Pulmonary artery endothelial cell (primary cell): ENCODE measurements at places on chromosomes 16 and 17. TPM values are rescaled to one million over a fixed set of nuclear protein-coding genes. Genes with fewer than 3 reads are reported as not detected.

The SMTNL2 gene
- not detected in 2 replicates for total RNA-seq

The HS3ST3B1 gene
- 0.13 TPM in 1 of 2 replicates, not detected in the other for total RNA-seq

The HBA2 gene
- total RNA-seq = not detected in 2 replicates

The NEUROD2 gene
- not detected in 2 replicates for total RNA-seq

The LITAFD gene
- total RNA-seq = not detected in 2 replicates

DNA sequence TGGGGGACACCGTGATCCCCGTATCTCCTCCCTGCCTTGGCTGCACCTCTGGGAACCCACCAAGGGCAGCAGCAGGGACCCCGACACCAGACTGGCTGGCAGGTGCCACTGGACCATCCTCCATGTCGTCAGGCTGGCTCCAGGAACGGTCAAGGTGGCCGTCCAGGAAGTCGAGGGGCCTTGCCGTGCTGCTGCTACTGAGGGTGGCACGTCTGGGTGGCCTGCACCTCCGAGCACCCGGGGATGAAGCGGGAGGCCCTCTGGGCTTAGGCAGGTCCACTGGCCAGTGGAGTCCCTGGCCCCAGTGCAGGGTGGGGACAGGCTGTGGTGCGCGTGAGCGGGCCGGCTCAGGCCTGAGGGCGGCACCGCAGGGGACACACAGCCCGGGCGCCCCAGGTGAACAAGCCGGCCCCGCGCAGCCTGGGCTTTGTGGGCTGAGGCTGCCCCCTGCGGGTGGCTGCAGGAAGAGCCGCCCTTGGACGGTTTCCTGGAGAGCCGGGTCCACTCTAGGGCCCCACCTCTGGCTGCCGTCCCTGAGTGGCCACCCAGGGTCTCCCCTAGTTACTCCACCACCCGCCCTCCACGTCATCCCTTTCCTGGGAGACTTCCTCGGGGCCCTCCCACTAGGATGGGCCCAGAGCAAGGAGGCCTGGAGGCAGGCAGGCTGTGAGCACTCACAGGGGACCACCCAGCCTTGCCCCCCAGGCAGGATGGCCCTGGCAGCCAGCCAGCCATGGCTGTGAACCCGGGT, 42.8 kb upstream of the ZC3H18 start:
- DNase-seq = no peak

DNA sequence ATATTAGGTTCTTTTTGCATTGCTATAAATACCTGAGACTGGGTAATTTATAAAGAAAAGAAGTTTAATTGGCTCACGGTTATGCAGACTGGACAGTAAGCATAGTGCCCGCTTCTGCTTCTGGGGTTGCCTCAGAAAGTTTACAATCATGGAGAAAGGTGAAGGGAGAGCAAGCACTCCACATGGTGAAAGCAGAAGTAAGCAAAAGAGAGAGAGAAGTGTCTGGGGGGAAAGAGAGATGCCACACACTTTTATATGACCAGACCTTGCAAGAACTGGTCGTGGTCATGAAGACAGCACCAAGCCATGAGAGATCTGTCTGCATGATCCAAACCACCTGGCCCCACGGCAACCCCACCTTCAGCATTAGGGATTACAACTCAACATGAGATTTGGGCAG, 45.4 kb downstream of the KCNJ16 start:
- DNase-seq = no peak

- no peak for DNase-seq
These were observed 31.3 kb upstream of the ANKRD40CL start for GRCh38 chr17:50798424-50799288.

DNA sequence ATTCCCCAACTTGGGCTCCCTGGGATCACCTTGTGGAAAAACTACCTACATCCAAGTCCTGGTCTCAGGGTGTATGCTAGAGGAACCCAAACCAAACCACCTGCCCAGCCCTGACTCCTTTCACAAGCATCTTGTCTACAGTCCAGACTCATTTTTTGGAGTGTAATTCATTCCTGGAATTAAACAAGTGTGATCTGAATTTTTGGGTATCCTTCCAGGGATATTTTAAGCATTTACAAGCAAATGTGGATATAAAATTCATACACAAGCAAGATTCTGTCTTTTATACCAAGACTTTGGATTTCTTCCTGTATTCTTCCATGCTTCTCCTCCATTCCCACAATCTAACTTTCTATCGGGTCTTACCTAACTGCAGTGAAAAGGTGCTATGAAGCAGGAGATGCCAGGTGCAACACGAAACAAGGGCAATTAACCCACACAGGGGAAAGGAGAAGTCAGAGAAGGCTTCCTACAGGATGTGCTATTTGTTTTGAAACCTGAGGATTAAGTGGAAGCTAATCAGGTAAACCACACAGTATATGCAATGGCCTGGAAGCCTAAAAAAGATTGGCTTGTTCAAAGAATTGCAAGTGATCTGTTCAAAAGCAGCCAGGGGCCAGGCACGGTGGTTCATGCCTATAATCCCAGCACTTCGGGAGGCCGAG, 417.2 kb upstream of the C16orf82 start:
- no peak for DNase-seq

DNA sequence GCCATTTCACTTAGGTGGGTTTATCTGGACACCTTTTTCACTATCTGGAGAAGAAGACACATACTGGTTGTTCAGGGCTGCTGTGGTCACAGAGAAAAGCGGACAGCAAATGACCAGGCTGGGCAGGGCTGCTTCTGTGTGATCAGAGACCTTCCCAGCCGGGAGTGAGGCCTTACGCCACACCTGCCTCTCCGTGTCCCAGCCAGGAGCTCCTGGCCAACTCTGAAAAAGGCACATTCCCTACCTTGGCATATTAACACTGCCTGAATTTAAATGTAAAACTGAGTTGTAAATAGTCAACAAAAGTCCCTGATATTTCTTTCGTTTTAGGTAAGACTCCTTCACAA, 9.1 kb upstream of the SOST start:
- no peak for DNase-seq

GRCh38 chr16:22323959-22324786, 27.0 kb downstream of the POLR3E start:
- DNase-seq = no peak
